ENCODE measurements at places on chromosomes 16 and 17.

DNA sequence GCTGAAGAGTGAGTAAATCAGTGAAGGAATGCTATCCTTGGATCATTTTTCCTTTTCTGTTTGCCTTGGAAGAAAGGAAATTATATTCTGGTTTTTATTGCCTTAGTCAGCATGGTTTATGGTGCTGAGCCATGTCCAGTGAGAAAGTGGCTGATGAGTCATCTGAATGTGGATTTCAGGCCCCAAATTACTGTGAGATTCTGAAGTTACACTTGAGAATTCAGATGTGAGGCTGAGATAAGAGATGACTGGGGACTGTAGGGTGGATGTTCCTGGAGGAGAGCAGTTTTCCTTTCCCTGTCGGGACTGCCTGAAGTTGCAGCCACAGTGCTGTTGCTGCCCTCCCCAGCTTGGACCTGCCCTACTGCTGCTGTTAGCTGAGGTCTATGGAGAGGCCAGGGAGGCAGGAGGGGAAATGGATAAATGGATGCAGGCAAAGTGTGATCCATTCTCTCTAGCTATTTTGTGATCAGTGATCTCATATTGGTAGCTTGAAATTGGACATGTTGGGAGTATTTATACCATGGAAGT lies 4.2 kb upstream of the MAP3K14 start:
- H3K36me3 ChIP-seq = no peaks in the 10 kb centered on the region
- DNase-seq = no peak
- no peak overlapping the region for H3K4me3 ChIP-seq
- peaks cover 6% of the 10 kb centered on the region for H3K4me1 ChIP-seq
- no peak overlapping the region for H3K27ac ChIP-seq

DNA sequence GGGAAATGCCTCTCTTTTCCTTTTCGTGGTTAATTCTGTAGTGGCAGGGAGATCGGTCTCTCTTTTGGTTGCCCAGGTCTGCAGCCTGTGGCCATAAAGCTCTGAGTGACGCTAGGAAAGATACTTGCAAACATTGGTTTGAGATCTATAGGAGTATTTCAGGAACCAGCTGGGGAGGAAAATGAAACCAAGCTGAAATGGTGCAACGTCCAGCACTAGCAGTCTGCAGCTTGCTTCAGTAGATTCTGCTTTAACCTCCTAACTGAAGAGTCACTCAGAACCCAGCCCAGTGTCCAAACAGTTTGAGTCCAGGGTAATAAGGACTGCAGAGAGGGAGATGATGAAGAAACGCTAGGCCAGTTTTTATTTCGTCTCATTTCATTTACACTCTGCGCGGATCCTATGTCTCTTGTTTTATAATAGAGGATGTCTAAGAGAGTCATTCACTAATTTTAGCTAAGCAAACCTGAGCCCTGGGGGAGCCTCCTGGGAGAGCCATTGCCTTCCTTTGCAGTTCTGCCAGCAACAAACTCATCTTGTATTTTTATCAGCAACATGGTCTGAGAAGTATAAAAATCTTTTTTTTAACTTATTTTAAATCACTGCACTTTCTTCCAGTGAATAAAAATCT lies 12.0 kb downstream of the SP2 start:
- peaks cover 5% of the 10 kb centered on the region for H3K4me1 ChIP-seq
- H3K27ac ChIP-seq = no peak overlapping the region
- H3K36me3 ChIP-seq = no peaks in the 10 kb centered on the region
- peak; percentile 8 for DNase-seq
- H3K4me3 ChIP-seq = no peak overlapping the region

GRCh38 chr17:12422651-12423050 lies 243.0 kb upstream of the MYOCD start:
- H3K4me3 ChIP-seq = no peak overlapping the region
- DNase-seq = peak; percentile 15
- H3K36me3 ChIP-seq = no peaks in the 10 kb centered on the region
- H3K4me1 ChIP-seq = no peaks in the 10 kb centered on the region
- no peak overlapping the region for H3K27ac ChIP-seq

- H3K36me3 ChIP-seq = no peaks in the 10 kb centered on the region
- peak; percentile 68 for DNase-seq
- H3K27ac ChIP-seq = peak overlapping the region; percentile 87
- H3K4me1 ChIP-seq = peaks cover 8% of the 10 kb centered on the region
- H3K27me3 ChIP-seq = no peaks in the 10 kb centered on the region
Measured at GRCh38 chr17:74981979-74982662, 5.3 kb upstream of the CDR2L start.

DNA sequence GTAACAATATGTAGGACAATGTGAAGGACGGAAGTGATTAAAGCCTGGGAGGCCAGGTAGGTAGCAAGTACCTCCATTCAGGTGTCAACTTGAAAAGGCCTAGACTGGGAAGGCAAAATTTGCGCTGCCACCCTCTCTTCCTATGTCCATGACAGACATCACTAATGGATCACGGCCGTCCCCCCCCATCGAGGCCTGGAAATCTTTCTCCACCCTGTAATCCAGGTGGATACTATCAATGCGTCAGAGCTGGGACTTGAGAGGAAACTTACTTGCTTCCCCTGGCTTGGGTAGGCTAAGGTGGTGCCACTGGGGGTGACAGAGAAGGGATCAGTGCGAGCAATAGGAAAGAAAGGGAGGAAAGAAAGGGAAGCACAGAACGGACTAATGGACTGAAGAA lies 156.1 kb downstream of the SALL1 start:
- no peaks in the 10 kb centered on the region for H3K4me1 ChIP-seq
- no peak overlapping the region for H3K4me3 ChIP-seq
- H3K27me3 ChIP-seq = no peaks in the 10 kb centered on the region
- H3K27ac ChIP-seq = no peak overlapping the region
